ENCODE measurements at places on chromosomes 16 and 17.

GRCh38 chr17:15480204-15480603 lies 12.8 kb upstream of the CDRT4 start:
- DNase-seq = no peak

DNA sequence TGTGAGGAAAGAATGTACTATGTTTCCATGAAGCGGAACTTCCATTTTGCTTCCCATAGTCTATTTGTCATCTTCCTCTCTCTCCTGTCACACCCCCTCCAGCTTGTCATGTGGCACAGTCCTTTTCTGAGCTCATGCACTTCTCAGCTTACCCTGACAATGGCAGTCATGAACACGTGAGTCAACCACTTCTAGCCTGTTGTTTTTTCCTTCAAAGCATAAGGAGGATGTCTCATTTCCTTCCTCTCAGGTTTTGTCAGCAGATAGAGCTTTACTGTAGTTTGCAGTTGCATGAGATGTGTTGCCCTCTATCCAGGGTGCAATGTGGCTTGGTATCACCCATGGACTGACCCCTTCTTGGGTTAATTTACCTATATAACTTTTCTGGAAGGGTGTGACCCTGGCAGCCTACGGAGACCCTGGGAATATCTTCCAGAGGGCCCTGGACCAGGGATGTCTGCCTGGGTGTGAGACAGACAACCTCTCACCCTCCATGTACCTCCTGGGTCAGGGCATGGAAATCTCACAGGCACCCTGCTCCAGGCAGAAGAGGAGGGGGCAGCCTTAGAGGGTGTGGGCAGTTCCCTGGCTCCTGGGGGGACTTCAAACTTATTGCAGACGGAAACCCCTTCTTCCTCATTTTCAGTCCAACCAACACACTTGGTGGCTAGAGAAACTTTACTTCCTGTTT lies 4.0 kb upstream of the ZNF267 start:
- DNase-seq = peak; percentile 89

- no peak for DNase-seq
These were observed 7.7 kb downstream of the BEAN1 start for GRCh38 chr16:66434619-66435430.

- DNase-seq = no peak
These were observed 3.6 kb downstream of the DLX3 start for GRCh38 chr17:49991409-49991808.

GRCh38 chr17:3792481-3792880 lies 8.5 kb downstream of the ITGAE start:
- DNase-seq = no peak

DNA sequence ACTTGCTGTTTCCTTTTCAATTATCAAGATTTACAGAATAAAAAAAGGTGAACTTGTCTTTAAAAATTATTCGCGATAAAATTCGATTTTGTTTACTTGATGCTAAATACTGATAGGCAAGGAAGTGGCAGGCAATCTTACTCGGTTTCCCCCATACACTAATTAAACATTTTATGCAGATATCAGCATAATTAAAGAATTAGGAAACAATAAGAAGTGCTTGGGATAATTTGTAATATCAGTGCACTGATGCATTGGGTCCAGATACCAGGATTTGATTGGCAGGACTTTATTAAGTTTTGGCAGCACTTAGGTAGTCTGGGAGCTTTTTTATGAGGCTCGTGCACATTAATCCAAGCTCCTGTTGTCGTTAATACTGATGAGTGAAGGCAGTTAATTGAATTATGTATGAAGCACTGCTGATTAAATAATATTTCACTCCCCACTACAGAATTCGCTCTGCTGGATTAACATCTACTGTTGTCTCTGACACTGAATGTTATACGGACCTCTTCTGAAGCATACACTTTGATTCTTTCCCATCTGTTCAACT lies 165.6 kb downstream of the CA10 start:
- DNase-seq = no peak

GRCh38 chr17:34171245-34171818 lies 83.8 kb upstream of the CCL2 start:
- DNase-seq = peak; percentile 23

DNA sequence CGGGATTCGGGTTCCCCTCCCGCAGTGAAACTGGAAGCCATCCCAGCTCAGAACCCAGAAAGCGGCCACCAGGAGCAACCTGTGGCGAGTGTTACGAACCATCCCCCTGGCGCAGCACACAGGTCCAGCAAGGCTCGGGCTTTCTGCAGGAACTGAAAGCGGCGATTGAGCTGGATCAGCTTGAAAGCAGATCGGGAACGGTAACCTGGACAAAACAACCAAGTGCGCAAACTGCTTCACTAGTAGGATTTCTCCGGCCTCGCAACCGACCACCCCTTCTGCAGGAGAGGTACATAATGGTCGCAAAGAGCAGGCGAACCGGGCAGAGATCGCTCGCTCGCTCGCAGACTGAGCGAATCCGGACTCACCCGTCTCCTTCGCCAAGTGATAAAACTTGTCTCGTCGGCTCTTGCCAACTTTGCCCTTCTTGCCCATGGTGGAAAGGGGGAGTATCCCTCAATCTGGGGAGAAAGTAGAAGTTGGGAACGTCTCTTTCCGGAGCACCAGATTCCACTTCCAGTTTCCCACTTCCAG lies 696 bp upstream of the PSMC5 start:
- DNase-seq = no peak

DNA sequence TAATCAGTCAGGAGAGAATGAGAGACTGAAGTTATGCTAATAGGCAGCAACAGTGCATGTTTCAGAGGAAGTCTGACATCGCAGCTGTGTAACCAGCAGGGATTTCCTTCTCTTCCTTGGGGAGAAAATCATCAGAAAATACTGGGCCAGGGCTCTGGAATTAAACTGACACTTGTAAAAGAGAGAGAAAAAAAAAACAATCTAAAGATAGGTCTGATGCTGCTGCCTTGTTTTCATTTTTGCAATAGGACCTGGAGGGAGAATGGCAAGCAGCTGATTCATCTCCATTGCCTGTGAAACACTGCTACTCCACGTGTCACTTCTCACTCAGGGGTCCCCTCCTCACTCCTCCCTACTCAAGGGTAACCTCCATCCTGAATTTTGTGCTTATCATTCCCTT lies 17.7 kb upstream of the CORO6 start:
- DNase-seq = no peak

DNA sequence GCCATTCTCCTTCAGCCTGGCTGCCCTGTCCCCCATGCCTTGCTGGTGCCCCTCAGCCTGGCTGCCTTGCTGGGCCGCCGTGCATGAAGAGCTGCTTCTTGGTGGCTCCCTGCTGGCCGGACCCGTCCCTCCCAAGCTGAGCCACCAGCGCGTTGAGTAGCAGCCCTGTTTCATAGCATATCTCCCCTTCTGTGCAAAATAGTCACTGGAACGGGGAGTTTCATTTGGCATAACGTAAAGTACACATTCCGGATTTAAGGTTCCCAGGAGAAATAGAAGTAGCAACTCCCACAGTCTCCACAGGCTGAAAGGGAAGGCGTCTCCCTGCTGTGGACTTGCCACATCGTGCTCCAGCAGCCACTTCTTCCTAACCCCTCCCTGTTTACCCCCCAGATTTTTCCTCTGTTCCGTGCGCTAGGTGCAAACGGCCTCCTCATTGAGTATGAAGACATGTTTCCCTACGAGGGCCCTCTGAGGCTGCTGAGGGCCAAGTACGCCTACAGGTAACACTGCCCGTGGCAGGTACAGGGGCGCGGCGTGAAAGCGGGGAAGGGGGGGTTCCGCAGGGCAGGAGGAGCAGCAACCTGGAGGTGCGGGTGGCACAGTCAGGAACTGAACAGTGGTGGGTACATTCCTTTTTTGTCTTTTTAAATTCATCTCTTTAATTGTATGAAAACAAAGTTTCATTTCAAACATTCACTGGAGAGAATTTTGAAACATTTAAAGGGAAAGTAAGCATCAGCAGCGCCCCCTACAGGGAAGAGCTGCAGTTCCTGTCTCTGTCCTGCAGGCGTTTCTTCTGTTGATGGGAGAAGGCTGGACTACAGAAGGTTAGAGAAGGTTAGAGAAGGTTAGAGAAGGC lies 5.8 kb upstream of the OGFOD3 start:
- DNase-seq = no peak

DNA sequence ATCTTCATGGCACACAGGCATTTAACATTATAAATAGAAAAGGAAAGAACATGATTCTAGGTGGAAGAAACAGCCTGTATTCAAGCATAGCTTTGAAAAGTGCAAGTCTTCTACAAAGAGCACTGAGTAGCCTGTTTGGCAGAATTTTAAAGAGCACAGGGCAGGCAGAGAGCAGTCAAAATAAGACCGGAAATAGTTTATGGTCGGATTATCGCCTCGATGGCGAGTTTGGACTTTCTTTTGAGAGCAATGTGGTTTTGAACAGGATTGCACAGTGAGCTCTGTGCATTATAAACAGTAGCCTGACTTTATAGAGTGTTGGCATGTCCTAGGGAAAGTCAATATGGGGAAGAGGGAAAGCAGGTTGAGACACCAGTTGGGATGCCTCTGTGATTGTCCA lies 6.2 kb upstream of the TMEM100 start:
- DNase-seq = no peak

- no peak for DNase-seq
These were observed 24.8 kb upstream of the SLC38A7 start for GRCh38 chr16:58709333-58709732.

DNA sequence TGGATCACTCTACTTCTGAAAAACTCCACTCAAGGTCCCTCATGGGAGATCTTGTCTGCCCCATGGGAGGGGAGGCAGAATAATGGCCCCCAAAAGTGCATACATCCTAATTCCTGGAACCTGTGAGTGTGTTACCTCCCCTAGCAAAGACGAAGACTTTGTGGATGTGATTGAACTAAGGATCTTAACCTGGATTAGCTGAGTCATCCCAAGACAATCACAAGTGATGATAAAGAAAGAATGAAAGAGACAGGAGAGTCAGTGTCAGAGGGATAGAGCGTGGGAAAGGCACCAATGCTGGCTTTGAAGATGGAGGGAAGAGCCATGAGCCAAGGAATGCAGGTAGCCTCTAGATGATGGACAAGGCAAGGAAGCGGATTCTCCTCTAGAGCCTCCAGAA lies 374.7 kb upstream of the DYNLRB2 start:
- no peak for DNase-seq

- DNase-seq = no peak
These were observed 39.2 kb upstream of the USP22 start for GRCh38 chr17:21082001-21082436.

Measured in glomerular endothelial cell (primary cell).